ENCODE measurements at places on chromosomes 7 and 10. TPM values are rescaled to one million over a fixed set of nuclear protein-coding genes. Genes with fewer than 3 reads are reported as not detected.

DNA sequence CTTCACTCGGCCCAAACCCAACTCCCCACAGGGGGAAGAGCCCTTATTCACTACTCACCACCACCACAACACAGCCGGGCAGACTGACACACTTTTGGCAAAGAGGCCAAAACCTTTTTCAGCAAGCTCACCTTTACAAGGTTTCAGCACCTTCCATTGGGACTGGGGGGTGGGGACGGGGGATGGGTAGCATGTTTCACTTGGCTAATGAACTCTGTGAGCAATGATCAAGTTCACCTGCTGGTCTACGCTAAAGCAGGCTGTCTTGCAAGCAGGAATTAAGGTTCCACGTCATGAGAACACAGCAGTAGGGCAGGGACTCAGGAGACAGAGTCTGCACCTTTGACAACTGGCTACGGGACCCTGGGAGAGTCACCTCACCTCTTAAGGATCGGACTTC lies 7.0 kb downstream of the FAM53B start:
- H3K4me1 ChIP-seq: peaks cover 95% of the 10 kb centered on the region
- peaks cover 10% of the 10 kb centered on the region for H3K36me3 ChIP-seq
- peaks cover 4% of the 10 kb centered on the region for H3K27me3 ChIP-seq
- no peak overlapping the region for H3K27ac ChIP-seq
- no peak overlapping the region for H3K4me3 ChIP-seq
- no peak for DNase-seq

The MKX gene
- total RNA-seq: 0.49 TPM

The FZD8 gene
- total RNA-seq: 0.16 TPM

The SPDYE2 gene
- total RNA-seq: not detected
